Hematopoietic multipotent progenitor cell treated with erythropoietin and hydrocortisone succinate and interleukin-3 and kit ligand, for 4 days (in vitro differentiated cells): ENCODE measurements at places on chromosomes 7 and 10.

GRCh38 chr10:24869354-24870015, 82.9 kb downstream of the PRTFDC1 start:
- no peak for DNase-seq

GRCh38 chr7:157158400-157158799, 19.7 kb downstream of the UBE3C start:
- no peak for DNase-seq

GRCh38 chr7:77823787-77824186, 25.2 kb downstream of the PHTF2 start:
- no peak for DNase-seq

DNA sequence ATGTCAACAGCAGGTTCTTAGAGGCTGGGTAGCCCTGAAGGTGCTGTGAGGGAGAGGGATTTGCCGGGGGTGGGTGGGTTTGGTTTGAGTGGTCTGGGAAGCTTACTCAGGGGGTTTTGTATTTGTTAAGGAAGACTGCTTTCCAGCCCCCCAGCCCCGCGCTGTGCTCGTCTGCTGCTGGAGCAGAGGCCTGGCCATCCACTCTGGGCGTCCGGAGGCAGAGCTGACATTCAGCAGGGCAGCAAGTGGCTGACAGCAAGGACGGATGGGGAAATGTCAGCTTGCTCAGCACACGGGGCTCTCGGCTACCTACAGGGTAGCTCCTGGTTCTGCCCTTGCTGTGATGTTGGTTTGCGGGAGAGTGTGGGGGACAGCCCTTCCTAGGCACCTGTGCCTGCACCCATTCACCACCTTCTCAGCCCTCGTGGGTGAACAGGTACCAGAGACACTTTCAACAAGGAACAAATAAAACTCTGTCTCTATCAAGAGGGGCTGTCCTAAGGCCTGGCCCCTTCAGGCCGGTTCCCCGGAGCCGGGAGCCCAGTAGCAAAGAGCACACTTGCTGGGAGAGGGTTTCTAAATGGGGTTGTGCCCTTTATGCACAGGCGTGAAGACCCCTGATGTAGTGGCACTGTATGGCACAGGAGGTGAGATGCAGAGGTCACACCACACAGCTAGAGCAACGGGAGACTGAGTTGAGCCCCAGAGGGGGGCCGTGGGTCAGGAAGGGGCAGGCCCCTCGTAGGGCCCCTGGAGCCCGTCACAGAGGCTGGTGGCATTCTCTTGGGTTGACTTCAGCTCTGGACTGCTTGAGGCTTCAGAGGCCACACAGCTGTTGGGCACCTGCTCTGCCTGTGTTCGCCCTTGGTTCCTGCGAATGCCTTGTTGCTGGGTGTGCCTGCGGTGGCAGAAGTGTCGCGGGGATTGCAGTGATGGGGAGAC, 72.2 kb upstream of the SHH start:
- no peak for DNase-seq

DNA sequence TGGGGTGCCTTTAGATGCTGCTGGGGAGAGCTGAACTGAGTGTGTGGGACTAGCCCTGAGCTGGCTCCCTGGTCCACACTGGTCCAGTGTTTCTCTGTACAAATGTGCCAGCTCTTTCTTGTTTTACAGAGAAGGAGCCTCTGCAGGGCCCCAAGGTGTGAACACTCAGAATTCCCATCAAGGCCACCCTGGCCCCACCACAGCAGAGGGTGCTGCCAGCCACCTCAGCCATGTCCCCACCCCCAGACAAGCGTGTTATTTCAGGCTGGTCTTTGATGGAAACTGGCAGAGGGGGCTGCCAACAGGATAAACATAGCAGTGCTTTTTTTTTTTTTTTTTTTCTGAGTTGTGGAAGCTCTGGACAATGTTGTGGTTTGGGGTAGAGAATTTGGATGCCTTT, 68.5 kb upstream of the LRRC18 start:
- DNase-seq: no peak

GRCh38 chr7:6486438-6487183, 38.9 kb upstream of the DAGLB start:
- DNase-seq: no peak

- no peak for DNase-seq
Measured at GRCh38 chr7:79334841-79335240, 118.6 kb downstream of the MAGI2 start.

- DNase-seq: no peak
Measured at GRCh38 chr7:105439174-105439893, 50.6 kb upstream of the SRPK2 start.

DNA sequence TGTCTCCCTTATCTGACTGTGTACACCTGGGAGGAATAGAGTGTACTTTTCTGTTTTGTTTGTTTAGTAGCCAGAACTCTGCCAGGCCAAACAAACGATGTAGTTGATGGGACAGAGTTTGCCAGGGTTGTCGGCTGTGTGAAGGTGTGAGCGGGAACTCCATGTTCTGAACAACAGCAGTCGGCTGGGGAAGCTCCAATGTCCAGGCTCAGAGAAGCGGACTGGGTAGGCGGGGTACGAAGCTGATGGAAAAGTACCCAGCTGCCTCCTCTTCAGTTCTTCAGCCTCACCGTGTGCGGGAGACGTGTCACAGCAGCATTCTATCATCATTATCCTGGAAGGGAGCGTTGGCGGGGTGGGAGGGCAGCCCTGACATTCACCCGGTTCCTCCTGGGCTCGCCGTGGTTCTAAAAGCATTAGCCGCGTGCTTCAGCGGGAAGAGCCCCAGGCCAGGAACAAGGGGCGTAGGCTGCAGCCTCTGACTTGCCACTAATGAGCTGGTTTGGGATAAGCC, 52.9 kb downstream of the PFKFB3 start:
- no peak for DNase-seq

GRCh38 chr7:40329601-40330153, 194.9 kb downstream of the SUGCT start:
- DNase-seq: peak; percentile 73
